Inflammatory macrophage (primary cell): ENCODE measurements at places on chromosomes 11 and 22.

GRCh38 chr11:57131080-57131790 lies 50.5 kb upstream of the LRRC55 start:
- DNase-seq, result peak; percentile 3

DNA sequence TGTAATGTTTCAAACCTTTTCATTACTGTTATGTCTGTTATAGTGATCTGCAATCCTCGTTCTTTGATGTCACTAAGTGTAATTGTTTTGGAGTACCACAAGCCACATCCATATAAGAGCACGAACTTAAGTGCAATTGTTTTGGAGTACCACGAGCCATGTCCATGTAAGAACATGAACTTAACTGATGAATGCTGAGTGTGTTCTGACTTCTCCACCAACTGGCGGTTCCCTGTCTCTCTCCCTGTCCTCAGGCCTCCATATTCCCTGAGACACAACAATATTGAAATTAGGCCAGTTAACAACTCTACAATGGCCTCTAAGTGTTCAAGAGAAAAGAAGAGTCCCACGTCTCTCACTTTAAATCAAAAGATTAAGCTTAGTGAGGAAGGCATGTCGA lies 23.5 kb downstream of the TESMIN start:
- no peak for DNase-seq

DNA sequence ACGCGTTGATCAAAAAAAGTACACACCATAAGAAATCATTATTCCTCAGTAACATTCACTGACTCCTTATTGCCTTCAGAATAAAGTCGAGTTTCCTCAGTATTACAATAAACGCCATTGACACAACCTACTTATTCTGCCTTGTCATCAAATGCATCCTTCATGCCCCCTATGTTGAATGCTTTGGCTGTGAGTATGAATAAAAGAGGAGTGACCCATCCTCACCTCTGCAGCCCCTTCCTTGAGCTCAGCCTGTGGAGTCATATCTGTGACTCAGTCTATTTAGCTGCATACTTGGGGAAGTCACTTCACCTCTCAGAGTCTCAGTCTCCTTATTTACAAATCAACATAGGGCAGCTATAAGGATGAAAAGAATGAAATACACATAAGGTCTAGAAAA lies 65.1 kb downstream of the USP35 start:
- DNase-seq, result no peak

- no peak for DNase-seq
Measured at GRCh38 chr11:71194710-71195109, 57.7 kb downstream of the SHANK2 start.

- peak; percentile 33 for DNase-seq
Measured at GRCh38 chr11:65932558-65932919, 12.7 kb upstream of the TSGA10IP start.

DNA sequence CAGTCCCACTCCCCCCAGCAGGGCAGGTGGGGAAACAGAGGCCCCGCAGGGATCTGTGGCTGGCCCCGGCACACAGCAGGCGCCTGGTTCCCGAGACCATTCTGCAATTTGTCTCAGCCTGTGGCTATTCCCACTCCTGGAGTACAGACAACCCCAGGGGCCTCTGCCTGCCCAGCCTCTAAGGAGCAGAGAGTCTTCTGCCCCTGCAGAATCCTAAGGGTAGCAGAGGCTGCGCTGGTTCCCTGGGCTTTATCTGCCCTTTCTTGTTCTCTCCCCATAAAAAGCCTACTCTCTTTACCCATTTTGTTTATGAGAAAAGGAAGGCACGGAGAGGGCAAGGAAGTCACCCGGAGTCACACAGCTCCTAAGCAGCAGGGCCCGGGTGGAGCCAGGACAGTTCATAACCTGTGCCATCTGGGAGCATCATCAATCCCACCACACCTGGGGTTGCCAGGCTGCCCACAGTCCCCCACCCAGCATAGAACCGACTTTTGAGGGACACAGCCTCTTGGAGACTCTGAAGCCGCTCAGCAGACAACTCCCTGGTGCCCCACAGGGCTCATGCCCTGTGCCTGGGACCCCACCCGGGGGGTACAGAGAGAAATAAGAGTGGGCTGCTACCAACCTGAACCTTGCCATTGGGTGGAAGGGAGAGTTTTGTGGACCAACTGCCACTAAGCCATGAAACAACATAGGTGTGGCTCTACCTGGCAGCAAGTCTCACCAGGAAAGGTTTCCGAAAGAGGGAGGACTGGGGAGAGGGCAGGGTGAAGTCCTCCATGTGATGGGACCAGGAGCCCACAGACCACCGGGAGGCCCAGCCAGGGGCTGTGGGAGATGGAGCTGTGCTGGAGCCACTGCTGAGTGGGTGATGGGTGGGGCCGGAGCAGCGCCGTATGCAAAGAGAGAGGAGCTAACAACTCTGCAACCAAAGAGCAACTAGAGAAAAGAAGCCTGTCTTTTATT lies 17.2 kb upstream of the LINC01488 start:
- no peak for DNase-seq

GRCh38 chr22:19854778-19855503 lies at the start of the genes GNB1L and RTL10:
TSS of gene GNB1L (minus strand) at chr22:19854874. CDS start at chr22:19821355, 33,519 bp downstream.
TSS of gene RTL10 (minus strand) at chr22:19854874. CDS start at chr22:19852261, 2,613 bp downstream.
- DNase-seq, result peak; percentile 99

DNA sequence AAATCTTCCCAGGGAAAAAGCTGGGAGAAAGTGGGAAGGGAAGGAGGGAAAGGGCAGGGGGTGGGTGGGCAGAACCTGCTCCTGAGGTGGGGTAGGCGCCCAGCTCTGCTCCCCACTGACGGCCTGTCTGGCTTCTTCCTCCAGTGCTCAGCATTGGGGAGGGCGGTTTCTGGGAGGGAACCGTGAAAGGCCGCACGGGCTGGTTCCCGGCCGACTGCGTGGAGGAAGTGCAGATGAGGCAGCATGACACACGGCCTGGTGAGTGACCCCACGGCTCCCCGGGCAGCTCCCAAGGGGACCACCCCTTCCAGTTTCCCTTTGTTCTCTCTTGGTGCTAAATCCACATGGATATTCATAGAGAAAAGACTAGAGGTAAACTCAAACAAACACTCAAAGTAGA lies 25.9 kb downstream of the SHANK3 start:
- no peak for DNase-seq

- DNase-seq, result no peak
Measured at GRCh38 chr11:26860895-26861294, 133.0 kb upstream of the FIBIN start.

- DNase-seq, result no peak
Measured at GRCh38 chr11:70630816-70631623, 232.7 kb downstream of the CTTN start.

- no peak for DNase-seq
Measured at GRCh38 chr22:45192701-45193187, 29.0 kb downstream of the NUP50 start.

- DNase-seq, result peak; percentile 89
Measured at GRCh38 chr11:109747839-109748238, 325.8 kb downstream of the C11orf87 start.

DNA sequence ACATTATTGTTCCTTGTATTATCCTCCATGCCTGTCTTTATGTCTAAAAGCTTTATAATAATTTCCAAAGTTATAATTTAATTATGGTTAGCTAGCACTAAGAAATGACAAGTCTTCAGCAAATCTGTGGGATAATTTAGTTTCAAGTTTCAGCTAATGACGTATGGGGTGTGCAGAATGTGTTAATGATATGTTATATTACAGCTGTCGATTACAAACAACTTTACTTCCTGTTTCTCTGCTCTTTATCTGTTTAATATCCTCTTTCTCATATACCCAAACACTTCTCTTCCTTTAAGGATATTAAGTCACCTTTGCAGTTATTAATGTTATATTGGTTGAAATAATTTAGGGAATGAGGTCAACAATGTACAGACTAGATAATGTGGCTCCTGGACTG lies 161.8 kb downstream of the CASP12 start:
- no peak for DNase-seq

DNA sequence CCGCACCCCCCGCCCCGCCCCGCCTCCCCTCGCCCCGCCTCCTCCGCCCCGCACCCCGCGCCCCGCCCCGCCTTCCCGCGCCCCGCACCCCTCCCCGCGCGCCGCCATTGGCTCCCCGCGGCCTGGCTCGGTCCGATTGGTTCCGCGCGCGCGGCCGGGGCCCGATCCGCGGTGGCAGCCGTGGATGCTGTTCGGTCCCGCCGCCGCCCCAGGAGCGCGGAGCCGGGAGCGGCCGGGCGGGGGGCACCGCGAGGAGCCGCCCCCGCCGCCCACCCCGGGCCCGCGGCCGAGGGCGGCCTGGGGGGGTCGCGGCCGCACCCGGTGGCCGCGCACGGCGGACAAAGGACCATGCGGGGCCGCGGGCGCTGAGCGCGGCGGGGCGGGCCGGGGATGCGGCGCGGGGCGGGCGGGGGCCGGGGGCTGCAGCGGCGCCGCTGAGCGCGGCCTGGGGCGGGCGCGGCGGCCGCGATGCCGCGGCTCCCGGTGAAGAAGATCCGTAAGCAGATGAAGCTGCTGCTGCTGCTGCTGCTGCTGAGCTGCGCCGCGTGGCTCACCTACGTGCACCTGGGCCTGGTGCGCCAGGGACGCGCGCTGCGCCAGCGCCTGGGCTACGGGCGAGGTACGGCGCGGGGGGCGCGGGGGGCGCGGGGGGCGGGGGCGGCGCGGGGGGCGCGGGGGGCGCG lies at the start of gene B4GALNT4:
TSS of gene B4GALNT4 (plus strand) at position 164 of the 683 bp plus-strand sequence. CDS start at position 469, 305 bp downstream.
- no peak for DNase-seq

GRCh38 chr11:80519596-80520506 lies 1079.0 kb upstream of the TENM4 start:
- DNase-seq, result no peak

GRCh38 chr11:110490886-110491285 lies 61.1 kb downstream of the FDX1 start:
- peak; percentile 84 for DNase-seq

DNA sequence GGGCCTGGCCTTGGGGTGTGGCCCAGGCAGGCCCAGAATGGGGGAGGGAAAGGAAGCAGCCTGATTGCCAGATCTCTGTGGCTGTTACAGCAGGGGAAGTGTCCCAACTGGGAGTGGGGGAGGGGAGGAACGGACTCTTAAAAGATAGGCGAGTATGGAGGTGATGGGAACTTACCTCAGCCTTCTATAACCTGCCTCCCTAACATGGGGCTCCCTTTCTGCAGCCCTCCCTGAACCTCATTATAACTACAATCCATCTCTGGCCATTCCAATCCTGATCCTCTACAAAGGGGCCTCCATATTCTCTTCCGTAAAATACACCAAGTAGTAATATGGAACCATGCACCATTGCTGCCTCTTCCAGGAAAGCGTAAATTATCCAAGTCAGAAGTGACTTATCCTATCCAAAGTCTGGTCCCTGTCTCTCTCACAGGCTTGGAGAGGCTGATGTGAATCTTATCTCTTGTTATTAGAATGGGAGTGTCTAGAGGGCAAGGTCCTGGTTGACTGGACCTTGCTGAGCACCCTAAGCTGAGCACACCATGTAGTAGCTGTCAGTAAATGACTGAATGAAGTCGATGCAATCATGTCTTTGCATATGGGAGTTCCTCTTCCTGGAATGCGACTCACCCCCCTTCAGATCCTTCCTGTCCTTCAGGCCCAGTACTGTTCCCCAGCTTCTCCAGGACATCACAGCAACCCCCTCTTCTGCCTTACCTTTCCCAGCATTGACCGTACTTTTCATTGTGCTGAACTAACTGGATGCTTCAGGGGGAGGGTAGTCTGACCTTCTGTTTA lies 5.9 kb downstream of the RHOG start:
- peak; percentile 85 for DNase-seq

GRCh38 chr11:107221748-107222285 lies 203.5 kb upstream of the GUCY1A2 start:
- no peak for DNase-seq

DNA sequence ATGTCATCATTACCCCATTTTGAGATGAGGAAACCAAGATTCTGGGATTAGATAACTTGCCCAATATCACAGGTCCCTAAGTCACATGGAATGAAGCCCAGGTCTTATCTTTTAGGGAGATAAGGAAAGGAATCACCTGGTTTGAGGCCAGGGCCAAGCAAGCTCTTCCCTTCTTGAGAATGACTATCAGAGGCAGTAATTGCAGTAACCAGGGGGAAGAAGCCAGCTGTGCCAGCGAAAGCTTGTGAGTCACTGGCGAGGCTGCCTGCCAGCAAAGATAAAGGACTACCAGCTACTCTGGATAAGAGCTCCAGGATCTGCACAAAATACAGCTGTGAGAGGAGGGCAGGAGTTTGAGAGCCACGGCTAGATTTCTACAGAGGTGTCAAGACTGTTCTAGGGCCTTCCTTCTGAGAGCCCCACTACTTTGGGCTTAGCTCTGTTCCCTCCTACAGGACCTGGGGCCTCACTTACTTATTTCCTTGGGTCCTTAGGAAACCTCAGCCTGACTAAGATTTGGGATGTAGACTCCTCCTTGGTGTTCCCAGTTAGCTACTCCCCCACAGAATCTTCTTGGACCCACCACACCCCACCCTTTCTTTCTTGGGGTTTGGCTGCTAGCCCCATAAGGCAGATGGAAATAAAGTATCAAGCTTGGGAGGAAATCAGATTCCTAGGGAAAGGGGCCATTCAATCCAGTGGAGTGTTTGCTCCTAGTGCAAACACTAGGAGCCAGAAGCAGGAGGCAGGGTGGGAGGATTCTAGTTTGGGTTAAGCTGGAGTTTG lies 9.7 kb upstream of the CCKBR start:
- DNase-seq, result no peak

- DNase-seq, result no peak
Measured at GRCh38 chr11:35838071-35838470, 105.8 kb upstream of the LDLRAD3 start.

GRCh38 chr22:20763630-20764470 lies 10.1 kb upstream of the SERPIND1 start:
- DNase-seq, result no peak

- no peak for DNase-seq
Measured at GRCh38 chr22:40727070-40727963, 48.0 kb downstream of the MCHR1 start.

GRCh38 chr22:38038426-38038825 lies 18.8 kb upstream of the PICK1 start:
- DNase-seq, result no peak

GRCh38 chr11:40273192-40273732 lies 1186.2 kb downstream of the LRRC4C start:
- no peak for DNase-seq

- no peak for DNase-seq
Measured at GRCh38 chr11:30018495-30018894, 1.7 kb upstream of the KCNA4 start.

DNA sequence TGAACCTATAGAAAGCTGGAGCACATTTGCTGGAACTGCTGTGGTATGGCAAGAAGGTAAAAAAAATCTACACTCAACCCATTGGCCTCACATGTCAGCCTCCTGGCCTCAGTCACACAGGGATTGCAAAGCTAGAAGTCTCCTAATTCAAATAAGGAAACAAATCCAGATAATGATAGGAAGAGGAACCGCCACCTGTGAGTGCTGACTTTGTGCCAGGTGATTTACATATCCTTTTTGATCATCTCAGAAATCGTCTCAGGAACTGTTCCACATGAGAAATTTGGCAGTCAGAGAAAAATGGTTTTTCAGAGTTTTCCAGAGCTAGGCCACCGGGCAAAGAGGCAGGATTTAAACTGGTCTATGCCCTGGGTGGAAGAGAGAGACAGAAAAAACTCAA lies 986 bp downstream of the NLRP10 start:
- no peak for DNase-seq
